Epithelial cell of esophagus (primary cell): ENCODE measurements at places on chromosomes 12 and 14.

DNA sequence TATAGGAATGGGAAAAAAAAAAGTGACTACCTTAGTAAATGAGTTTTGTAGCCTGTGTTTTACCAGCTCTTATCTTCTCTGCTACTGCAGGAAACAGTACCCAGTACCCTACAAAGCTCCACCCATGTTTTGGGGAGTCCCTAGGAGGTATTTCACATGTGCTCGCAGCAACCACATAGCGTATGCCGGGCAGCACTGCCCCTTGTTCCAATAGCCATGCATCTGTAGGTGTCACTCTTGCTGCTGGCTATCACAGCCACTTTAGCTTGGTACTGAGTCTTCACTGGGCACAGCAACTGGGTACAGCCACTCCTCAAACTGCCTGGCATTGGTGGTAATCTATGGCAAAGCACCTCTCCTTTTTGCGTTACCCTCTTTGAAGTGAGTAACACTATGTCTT, 2.0 kb upstream of the MDM1 start:
- DNase-seq = peak; percentile 12

GRCh38 chr14:64721899-64722298, 17.7 kb downstream of the PLEKHG3 start:
- no peak for DNase-seq

DNA sequence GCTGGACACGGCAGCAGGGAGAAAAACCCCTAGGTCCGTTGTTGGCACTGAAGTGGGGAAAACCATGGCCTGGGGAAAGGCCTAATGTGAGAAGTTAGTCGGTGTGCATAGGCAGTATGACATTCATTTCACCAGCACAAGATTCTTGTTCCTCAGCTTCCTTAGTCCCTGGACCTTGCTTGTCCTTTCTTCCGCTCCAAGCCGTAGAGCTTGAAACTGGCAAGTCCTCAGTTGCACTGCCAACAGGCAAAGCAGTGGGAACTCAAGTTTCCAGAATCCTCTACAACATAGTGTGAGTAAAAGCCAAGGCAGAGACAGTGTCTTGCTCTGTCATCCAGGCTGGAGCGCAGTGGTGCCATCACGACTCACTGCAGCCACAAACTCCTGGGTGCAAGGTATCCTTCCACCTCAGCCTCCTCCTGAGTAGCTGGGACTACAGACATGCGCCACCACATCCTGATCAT, 138.5 kb upstream of the AMIGO2 start:
- DNase-seq = no peak

DNA sequence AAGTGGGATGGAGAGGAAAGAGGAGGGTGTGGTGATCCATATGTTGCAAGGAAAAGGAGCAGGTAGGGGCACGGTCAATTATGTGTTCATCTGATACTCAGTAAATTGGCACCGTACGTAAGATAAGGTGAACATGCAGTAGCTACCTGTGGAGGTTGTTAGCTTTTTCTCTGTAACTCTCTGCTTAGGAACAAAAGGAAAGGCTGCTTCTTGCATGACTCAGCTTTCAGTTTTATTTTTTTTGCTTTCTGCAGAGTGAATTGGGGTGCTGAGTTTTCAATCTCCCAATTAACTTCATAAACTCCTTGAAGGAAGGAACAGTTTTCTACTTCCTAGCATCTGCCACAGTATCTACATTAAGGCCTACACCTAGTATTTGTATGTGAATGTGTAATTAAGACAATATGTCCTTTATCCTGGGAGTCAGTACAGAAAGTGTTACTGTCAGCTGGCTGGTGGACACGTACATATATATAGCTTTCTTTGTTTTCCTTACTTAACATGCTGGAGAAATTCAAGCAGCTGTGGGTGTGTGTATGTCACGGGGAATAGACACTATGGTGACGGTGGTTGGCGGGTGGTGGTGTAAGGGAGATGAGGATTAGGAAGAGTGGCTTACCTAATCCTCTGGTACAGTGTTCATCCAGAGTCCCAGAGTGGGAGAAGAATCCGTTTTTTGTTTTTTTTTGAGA, 40.1 kb upstream of the WNK1 start:
- peak; percentile 68 for DNase-seq

DNA sequence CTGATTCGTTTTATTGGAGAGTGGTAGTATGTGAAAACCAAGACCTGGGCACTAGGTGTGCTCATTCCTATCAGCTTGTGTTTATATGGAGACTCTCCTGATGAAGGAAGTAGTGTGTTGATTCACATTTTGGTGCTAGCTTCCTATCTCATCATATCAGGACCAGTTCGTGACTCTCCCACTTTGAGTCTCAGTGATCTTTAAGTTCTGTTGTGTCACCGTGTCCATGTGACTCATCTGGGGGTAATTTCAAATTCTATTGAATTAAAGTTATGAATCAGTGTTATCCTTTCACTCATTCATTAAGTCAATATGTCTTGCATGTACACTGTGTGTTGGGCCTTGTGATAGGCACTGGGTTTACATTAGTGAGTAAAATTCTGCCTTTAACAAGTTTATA, 180.2 kb downstream of the CACNA1C start:
- DNase-seq = no peak
